ENCODE measurements at places on chromosomes 7 and 10. TPM values are rescaled to one million over a fixed set of nuclear protein-coding genes. Genes with fewer than 3 reads are reported as not detected.

GRCh38 chr10:92014620-92015019, 91.0 kb downstream of the BTAF1 start:
- DNase-seq, result no peak

- no peak for DNase-seq
Measured at GRCh38 chr7:41579961-41580935, 122.6 kb downstream of the INHBA start.

GRCh38 chr10:16798571-16798970, 18.7 kb downstream of the RSU1 start:
- no peak for DNase-seq

DNA sequence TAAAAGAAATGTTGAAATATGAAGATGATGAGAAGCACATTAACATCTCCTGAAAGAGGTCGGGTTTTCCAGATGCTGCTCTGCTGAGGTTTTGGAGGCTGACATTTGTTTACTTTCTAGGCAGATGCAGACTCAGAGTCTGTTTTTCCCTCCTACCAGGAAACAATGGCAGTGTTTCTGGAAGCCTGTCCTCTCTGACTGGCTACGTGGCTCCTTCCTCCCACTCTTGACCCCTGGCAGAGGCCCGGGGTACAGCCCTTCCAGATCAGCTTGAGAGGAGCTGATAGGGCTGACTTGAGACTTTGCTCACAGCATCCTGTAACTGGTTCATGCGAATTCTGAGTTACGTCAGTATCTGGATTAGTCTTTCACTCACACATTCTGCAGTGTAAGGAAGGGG, 41.1 kb upstream of the IL15RA start:
- DNase-seq, result no peak

The GHRHR gene
- 0.92 TPM for polyA plus RNA-seq

The DGKI gene
- polyA plus RNA-seq, result 0.23 TPM

The ANKRD1 gene
- 72.3 TPM for polyA plus RNA-seq

The DOCK1 gene
- 37.5 TPM for polyA plus RNA-seq

DNA sequence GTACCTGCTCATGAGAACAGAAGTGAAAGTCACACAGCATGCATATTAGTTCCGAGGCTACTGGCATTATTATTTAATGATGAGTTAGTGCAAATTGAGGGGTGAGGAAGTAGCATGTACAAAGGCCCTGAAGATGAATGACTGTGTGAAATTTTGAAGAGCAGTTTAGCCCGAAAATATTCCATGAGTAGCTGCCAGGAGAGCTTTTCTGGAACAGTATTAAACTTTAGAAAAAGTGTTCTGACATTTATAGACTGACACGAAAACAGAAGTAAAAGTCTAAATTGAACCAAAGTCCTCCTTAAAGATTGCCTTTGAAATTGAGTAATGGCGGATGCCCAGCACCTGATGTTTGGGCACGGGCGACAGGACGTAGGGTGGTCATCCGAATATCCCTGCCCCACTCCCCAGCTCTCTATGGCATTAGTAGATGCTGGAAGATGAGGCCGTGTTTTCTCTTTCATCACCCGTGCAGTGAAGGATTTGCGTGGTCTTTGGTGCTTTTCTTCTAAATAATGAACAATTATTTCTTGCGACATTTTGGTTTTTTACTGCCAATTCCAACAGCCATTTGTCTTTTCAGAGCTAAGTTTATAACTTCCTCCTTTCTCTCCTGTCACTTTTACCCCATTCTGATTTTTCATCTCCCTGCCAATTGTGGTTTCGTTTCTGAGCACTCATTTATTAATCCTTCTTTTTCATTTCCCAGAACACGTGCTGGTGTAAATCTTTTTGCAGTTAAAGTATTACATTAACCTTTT, 192.6 kb downstream of the MGMT start:
- DNase-seq, result peak; percentile 30

The CSGALNACT2 gene
- polyA plus RNA-seq, result not detected

- no peak for DNase-seq
Measured at GRCh38 chr7:44438816-44439215, 51.6 kb downstream of the NUDCD3 start.

- DNase-seq, result no peak
Measured at GRCh38 chr7:20795361-20795760, 8.7 kb upstream of the SP8 start.

GRCh38 chr7:27185854-27186667, 1.0 kb upstream of the HOXA11 start:
- no peak for DNase-seq

The GSTO2 gene
- 0.99 TPM for polyA plus RNA-seq

GRCh38 chr10:31515819-31516402, 196.9 kb downstream of the ZEB1 start:
- DNase-seq, result no peak

The CYP51A1 gene
- 30.7 TPM for polyA plus RNA-seq

The PNLIP gene
- not detected for polyA plus RNA-seq

- DNase-seq, result no peak
Measured at GRCh38 chr10:11180228-11180627, 162.6 kb downstream of the CELF2 start.

The ASB10 gene
- 3.3 TPM for polyA plus RNA-seq

The CC2D2B gene
- polyA plus RNA-seq, result 0.41 TPM

DNA sequence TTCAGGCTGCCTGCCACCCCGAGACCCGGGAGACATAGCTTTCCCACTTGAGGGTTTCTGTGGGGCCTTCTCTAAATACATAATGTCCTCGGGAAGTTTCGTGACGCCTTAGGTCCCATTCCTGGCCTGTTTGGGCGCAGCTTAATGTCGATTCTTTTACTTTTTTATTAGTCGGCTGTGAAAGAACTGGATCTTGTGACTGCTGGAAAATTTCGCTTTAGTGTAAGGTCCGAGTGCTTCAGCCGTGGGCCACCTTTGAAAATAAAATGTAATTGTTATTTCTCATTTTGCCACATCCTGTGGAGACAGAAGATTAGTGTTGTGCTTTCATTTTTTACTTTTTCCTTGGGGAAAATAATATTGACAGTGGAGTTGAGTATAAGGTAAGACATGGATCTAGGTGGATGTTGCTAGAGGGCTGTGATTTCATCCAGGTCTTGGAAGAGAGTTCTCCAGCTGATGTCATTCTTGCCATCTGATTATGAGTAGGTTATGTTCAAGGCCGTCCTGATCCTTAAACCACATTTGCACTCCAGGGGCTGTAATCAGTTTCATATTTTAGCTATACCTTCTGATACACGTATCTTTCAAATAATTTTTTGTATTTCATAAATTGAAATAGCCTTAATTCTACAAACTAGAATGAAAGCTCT, 830 bp downstream of the RAB18 start:
- peak; percentile 45 for DNase-seq

- peak; percentile 63 for DNase-seq
Measured at GRCh38 chr10:88990384-88991160, at the start of gene FAS. Gene FAS, plus strand, starts transcription at chr10:88990798. Its CDS starts 79 bp downstream, at chr10:88990877.

- DNase-seq, result no peak
Measured at GRCh38 chr10:92413011-92413410, 122.0 kb downstream of the MARCHF5 start.

GRCh38 chr7:107312418-107312817, 143.6 kb downstream of the HBP1 start:
- no peak for DNase-seq

DNA sequence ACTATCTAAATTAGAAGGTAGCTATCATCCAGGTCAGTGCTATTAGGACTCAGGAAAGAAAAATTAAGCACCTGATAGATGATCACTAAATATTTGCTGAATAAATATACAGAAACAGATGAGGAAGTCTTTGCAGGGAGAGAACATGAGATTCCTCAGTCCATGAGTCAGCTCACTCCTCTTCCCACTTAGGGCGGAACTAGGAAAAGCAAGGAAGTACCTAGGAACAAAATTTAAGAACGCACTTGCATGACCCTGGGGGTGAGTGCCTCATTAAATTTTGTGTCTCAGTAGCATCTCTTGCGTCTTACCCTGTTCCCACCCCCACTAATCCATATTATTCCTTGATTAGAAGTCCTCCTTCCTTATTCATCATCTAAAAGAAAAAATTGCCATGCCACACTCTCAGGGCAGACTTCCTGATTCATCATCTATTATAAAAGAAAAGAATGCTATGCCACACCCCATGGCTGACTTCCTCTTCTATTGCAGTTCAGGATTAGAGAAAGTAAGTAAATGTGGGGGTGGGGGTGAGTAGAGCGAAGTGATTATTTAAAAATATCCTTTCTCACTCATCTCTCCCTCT, 208.8 kb downstream of the THSD7A start:
- no peak for DNase-seq

The GRID2IP gene
- polyA plus RNA-seq, result 0.19 TPM

- no peak for DNase-seq
Measured at GRCh38 chr10:44070282-44070681, 314.6 kb downstream of the CXCL12 start.

The ELFN1 gene
- polyA plus RNA-seq, result not detected

The GPR15LG gene
- not detected for polyA plus RNA-seq

DNA sequence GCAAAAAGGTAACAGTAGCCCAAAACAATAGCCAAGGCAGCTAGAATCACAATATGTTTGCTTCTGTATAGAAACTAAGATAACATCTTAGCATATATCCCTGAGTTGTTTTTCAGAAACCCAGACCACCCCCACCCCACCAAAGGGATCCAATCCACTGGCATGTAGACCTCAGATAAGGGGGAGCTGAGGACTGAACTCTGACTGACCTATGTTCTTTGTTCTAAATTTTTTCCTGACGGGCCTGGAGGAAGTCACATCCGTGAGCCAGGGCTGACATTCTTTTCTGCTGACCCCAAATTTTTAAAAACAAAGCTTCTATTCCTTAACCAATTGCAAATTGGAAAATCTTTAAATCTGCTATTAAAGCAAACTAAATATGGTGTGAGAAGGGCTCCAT, 493.9 kb upstream of the IGFBP3 start:
- DNase-seq, result no peak

The TOMM7 gene
- polyA plus RNA-seq, result 753 TPM

DNA sequence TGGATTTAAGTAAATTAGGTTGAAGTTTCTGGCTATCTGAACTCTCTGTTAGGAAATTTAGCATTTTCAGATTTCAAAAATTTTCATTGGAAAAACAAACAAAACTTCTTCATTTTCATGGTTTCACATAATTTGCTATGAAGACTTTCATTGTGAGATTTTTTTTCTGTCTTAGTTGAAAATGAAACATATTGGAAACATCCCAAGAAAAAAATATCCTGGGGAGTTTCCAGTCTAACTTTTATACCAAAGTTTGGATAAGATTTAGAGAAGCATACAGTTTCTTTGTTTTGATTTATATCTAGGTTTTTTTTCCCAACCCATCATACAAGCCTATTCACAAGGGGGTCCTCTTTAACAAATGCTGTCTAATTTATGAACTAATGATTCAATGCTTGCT, 300.5 kb upstream of the SEMA3A start:
- DNase-seq, result no peak

DNA sequence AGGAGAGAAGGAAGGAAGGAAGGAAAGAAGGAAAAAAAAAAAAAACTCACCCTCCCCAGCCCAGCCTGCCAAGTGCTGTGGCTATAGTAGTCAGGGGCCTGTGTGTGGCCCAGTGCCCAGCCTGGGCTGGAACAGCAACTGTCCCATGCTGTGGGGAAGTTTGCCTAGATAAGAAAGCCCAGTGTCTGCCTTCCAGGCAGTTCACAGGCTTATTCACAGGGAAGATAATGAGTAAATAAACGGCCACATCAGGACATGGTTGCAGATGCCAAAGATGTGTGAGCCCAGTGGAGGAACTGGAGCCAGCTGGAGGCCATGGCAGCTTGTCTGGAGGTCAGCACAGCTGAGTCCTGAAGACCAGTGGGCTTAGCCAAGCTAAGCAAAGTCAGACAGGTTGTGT, 132.4 kb upstream of the FOXK1 start:
- peak; percentile 7 for DNase-seq

DNA sequence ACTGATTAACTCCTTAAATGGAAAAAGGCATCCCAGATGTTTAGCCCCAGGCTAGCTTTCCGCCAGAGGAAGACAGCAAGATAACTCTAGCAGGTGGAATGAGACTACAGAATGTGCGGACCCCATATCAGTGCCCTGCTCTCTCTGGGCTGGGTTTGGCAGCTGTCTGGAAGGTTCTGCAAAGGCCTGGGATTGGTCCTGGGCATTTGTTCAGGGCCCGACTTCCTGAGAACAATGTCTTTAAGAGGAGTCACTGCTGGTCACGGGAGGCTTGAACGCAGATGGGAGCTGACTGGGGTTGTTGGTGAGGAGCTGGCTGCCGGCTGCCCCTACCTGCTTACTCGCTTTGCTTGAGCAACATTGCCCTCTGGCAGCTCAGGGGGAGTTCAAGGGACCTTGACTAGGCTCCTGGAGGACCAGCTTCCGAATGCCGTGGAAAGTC, 130.6 kb upstream of the BTBD16 start:
- no peak for DNase-seq

GRCh38 chr10:113278664-113279063, 274.2 kb upstream of the HABP2 start:
- no peak for DNase-seq

- no peak for DNase-seq
Measured at GRCh38 chr7:96548664-96549063, 161.0 kb downstream of the SEM1 start.

The SNCG gene
- 9.3 TPM for polyA plus RNA-seq

The DNAJC12 gene
- polyA plus RNA-seq, result 7.0 TPM

The TCERG1L gene
- 0.20 TPM for polyA plus RNA-seq

The PTER gene
- not detected for polyA plus RNA-seq

- DNase-seq, result peak; percentile 70
Measured at GRCh38 chr10:94066411-94066810, 72.7 kb downstream of the PLCE1 start.

The HIP1 gene
- polyA plus RNA-seq, result 25.2 TPM

DNA sequence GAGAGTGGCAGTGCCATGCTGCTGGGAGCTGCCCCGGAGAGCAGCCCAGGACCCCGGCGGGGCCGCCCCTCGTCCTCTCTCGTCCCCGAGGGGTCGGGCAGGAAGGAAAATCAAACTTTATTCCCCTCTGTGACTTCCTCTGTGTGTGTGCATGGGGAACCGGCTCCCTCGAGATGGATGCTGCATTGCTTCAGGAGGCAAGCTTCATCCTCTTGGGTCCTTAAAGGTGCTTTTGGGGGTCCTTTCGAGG, 726 bp downstream of the MCU start:
- DNase-seq, result no peak

- peak; percentile 49 for DNase-seq
Measured at GRCh38 chr10:103053659-103054581, 135.8 kb downstream of the CNNM2 start.

The NRCAM gene
- polyA plus RNA-seq, result 43.0 TPM

- DNase-seq, result no peak
Measured at GRCh38 chr10:19668116-19668515, 148.1 kb upstream of the PLXDC2 start.
